ENCODE measurements at places on chromosomes 16 and 17.

DNA sequence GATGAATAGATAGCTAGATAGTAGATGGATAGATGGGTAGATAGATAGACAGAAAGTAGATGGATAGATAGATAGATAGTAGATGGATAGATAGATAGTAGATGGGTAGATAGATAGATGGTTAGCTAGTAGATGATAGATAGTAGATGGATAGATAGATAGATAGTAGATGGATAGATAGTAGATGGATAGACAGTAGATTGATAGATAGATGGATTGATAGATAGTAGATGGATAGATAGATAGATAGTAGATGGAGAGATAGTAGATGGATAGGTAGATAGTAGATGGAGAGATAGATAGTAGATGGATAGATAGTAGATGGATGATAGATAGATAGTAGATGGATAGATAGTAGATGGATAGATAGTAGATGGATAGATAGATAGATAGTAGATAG is 40.4 kb downstream of the PIK3R5 start:
- DNase-seq = no peak

- DNase-seq = no peak
Observed at GRCh38 chr17:18028114-18028951, 10.6 kb downstream of the ATPAF2 start.

DNA sequence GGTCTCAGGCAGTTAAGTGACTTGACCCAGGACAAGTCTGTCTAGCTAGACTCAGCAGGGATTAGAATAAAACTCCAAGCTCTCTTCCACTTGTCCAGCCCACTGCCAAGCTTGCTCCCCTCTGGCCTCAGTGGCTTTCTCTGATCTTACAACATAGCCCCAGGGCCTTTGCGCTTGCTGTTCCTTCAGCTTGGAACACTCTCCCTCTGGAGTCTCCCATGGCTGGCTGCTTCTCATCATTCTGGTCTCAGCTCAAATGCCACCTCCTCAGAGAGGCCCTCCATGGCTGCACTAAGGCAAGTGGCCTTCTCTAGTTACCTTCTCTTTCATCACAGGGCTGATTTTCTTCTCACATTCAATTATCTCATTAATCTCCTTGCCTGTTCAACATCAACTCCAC is 1.1 kb downstream of the TVP23A start:
- DNase-seq = no peak

- no peak for DNase-seq
Observed at GRCh38 chr17:61196799-61197198, 202.8 kb upstream of the TBX2 start.

DNA sequence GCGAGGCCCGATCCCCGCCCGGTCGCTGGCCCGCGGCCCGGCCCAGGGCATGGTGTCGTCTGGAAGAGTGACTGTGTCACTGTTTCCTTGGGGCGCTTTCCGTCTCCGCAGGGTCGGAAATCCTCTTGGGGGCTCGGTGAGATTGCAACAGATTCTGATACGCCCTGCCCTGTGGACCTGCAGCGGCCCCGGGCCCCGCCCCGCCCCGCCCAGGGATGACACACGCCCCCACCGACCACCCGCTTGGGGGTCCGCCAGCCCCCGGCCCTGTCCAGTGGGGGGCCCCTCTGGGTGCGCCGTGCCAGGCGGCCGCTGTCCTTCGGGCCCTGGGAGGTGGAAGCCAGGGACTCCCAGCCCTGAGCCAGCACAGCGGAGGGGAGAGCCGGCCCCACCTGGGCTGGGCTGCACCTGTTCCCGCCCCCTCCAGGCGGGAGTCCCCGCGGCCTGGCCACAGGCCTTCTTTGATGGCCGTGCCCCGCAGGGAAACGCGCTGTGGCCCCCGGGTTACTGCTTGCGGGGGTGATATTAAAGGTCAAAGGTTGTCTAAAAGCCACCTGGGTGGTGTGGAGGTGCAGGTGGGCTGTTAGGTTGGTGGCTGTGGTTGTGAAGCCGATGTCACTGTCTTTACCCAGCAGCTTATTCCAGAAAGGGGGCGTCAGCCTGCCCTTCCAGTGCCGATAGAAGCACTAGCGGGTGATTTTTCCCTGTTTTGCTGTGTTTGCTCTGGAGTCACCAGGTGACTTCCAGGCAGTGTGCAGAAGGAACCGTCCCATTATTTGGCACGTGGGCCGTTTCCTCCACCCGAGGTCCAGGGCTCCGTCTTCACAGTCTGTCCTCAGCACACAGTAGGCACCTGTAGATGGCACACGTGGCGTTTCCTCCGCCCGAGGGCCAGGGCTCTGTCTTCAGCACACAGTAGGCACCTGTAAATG is 752 bp downstream of the TBC1D24 start:
- no peak for DNase-seq

- DNase-seq = no peak
Observed at GRCh38 chr16:84600343-84601229, 17.3 kb downstream of the COTL1 start.

DNA sequence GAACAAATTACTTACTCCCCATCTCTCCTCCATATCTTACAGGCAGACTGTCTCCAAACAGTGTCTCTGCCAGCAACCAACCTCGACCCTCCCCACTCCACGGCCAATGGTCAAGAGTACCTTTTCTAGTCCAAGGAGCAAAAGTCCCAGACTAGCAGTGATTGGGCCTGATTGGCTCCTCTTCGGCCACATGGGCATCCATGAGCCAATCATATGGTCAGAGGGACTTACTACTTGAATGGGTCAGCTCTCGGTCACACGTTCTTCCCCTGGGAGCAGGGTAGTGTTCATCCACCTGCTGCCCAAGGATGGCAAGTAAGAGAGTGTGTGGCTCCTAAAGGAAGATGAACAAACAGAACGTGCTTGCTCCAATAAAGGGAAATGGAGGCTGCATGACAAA is 84.6 kb downstream of the C16orf78 start:
- no peak for DNase-seq

GRCh38 chr17:48613862-48614694 is 1.0 kb downstream of the HOXB8 start:
- no peak for DNase-seq

Data from smooth muscle cell of the brain vasculature (primary cell).